ENCODE measurements at places on chromosomes 1 and 21. TPM values are rescaled to one million over a fixed set of nuclear protein-coding genes. Genes with fewer than 3 reads are reported as not detected.

CRYBG2 gene
- 10.9 TPM for total RNA-seq

TSTD1 gene
- 60.3 TPM for total RNA-seq

LCA5L gene
- 0.86 TPM for total RNA-seq

TMCC2 gene
- 6.5 TPM for total RNA-seq

USH2A gene
- total RNA-seq = 0.04 TPM

LCE1F gene
- total RNA-seq = not detected

DNAJC6 gene
- 19.4 TPM for total RNA-seq

STPG1 gene
- total RNA-seq = 8.8 TPM

TMEM61 gene
- 0.47 TPM for total RNA-seq

DNA sequence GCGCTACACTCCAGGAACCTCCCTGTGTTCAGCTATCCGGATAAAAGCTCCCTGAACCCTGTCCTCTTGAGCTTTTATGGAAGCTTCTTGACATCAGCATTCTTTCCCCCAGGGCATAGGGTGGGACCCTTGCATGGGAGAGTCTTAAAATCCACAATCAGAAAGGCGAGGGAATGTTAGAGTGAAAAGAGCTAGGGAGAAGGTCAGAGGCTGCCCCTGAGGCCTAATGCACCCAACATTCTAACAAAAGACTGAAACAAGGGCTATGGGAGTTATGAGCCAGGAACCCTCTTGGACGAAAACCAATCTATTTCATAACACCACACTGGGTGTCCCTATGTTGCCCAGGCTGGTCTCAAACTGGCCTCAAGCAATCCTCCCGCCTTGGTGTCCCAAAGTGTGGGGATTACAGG lies 36.7 kb downstream of the NEK2 start:
- DNase-seq = no peak

DNA sequence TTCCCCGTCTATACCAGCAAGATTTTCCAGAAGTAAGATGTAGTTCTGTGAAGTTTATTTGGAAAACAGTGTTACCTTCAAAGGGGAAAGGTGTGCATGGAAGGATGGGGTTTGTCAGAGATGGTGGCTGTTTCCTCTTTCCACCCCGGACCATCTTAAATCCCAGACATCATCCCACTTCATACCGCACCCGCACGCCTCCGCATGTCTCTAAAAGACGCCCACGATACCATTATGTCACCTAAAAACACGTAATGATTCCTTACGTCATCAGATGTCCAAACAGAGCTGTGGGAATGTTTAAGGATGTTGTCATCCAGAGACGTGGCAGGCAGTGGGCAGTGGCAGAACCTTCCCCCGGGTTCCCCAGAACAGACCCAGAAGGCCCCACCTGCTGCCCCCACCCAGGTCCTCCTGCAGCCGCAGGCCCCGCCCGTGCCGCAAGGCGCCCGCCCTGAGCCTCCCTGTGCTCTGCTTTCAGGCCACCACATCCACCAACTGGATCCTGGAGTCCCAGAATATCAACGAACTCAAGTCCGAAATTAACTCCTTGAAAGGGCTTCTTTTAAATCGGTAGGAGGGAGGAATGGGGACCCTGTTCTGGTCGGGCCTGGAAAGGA lies 152.2 kb downstream of the PEX14 start:
- DNase-seq = no peak

- DNase-seq = no peak
Observed at GRCh38 chr1:50531027-50531426, 107.8 kb upstream of the DMRTA2 start.

- no peak for DNase-seq
Observed at GRCh38 chr1:234891427-234891826, 237.2 kb downstream of the TOMM20 start.

- DNase-seq = no peak
Observed at GRCh38 chr1:64495878-64496277, 25.9 kb downstream of the CACHD1 start.

DNA sequence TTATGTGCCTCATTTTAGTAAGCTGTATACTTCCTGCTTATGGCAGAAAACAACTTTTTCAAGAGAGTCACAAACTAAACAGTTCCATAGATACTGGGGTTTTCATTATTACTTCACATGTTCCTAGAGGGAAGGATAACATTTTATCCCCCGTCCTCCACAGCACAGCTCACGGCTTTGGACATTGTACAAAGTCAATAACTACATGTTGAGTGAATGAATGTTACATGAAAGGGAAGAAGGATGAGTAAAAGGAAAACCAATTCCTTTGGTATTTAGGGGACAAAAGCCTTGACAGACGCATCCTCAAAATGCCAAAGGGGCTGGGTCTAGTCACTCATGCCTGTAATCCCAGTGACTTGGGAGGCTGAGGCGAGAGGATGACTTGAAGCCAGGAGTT lies 14.8 kb downstream of the PI4KB start:
- DNase-seq = no peak

- DNase-seq = no peak
Observed at GRCh38 chr1:18279351-18280074, 171.9 kb downstream of the IGSF21 start.

DNA sequence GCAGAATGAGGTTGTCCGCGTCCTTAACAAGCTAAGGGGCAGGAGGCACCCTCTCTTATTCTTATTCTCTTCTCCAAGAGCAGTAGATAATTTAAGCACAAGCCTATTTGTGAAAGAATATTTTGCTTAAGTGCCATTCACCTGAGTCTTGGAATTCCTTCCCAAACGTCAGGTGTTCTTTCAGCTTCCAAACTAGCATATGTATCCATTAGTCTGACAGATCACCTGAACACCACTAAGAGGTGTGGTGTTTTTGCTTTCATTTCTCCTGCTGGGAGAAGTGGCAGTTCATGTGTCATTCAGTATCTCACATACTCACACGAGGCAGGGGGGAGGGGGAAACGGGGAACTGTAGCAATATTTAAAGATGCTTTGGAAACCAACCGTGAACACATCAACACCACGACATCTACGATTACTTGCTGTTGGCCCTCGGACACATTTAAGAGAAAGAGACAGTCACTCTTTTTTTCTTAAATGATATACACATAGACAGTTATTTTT lies 45.5 kb upstream of the RBM15 start:
- DNase-seq = no peak

DNA sequence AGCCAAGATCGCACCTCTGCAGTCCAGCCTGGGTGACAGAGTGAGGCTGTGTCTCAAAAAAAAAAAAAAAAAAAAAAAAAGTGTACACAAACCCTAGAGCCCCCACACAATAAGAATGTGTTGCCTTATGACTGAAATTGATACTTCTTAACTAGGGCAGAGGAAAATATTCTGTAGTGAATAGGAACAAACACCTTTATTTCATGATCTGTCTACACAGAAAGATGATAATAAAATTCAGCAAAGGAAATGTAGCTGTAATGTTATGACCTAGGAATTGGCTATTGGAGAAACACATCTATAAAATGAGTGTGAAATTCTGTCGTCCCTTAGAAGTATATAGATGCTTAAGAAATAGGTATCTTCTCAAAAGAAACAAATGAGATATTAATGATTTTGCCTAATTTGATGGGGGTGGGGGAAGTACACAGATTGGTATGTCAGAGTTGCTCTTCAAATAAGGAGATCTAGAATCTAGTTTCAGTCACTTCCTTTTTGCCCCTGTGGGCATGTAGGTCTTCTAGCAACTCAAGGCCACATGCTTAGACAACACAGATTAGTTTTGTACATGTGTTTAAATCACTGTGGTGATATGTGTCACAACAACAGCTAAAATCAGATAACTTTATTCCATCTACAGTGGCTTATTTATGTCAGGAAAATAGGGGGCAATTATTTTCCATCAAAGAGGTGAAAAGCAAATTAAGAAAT lies 10.7 kb upstream of the GPR25 start:
- no peak for DNase-seq

DNA sequence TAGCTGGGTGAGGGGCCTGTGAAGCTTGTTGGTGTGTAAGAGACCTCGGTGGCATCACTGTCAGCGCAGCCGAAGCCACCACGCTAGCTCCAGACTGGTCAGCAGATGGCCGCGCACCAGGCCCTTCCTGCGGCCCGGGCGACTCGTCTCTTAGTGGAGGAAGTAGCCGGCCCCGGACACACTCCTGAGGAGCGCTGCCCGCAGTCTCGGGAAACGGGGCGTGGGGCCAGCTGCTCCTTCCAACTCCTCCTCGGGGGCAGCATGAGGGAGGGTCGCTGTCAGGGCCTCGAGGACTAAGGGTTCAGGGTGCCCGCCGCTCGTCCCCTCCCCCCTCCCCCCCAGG lies 20.4 kb downstream of the H3-3A start:
- DNase-seq = no peak

DNA sequence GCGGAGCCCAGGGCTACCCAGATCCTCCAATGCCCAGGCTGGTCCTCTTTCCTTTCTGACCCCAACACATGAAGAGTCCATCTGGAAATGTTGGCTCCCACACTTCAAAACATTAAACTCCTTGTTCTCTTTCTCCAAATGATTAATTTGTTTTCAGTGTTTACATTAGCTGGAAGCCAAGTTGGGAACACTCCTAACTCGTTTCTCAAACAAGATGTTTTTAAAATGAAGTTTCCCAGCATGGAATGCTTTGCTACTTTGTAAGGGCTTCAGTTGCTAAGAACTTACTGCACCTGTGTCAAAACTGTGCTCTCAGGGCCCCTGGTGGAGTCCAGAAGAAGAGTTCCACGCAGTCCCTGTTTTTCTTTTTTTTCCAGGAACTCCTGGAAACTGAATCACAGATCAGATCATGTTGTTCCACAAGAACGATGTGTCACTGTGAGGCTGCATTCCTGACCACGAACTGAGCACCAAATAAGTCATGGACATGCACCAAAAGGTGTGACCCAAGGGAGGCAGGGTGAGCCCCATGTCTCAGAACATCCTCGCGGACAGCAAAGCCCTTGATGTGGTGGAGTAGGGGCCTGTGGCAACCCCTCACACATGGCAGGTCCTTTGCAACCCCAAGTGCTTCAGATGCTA lies 257.3 kb downstream of the KCNJ6 start:
- DNase-seq = no peak

DNA sequence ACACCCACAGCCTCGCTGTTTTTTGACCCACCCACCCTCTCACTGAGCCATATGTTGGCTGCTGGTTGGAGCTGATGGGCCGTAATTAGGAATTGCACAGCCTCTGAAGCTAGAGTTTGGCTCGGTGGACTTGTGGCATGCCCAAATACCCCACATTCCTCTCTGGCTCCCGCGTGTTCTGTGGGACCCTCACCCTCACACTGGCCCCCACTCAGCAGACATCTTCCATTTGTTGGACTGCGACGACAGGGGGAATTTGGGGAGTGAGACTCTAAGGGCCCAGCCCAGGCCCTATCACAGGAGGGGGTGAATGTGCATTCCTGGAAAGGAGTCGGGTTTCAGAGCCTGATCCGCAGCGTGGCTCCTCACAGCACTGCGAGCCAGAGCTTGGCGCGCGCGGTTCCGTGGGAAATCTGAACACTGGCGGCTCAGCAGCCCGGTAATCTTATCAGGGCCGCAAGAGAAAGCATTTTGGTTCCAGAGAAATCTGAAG lies 5.2 kb downstream of the RCSD1 start:
- peak; percentile 65 for DNase-seq

DNA sequence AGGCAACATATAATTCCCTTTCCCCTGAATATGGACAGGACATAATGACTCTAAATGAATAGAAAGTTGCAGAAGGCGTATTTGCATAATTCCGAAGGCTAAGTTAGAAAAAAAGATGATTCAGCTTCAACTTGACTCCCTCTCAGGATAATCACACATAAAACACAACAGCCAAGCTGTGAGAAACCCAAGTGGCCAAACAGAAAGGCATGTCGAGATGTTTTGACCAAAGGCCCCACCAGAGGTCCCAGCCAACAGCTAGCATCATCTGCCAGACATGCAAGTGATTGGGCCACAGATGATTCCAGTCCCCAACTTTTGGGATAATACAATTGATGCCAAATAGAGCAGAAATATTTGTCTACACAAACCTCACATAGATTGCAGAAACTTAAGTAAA lies 444.9 kb downstream of the LTN1 start:
- no peak for DNase-seq

- DNase-seq = no peak
Observed at GRCh38 chr1:145983206-145983675, 13.1 kb downstream of the TXNIP start.

DNA sequence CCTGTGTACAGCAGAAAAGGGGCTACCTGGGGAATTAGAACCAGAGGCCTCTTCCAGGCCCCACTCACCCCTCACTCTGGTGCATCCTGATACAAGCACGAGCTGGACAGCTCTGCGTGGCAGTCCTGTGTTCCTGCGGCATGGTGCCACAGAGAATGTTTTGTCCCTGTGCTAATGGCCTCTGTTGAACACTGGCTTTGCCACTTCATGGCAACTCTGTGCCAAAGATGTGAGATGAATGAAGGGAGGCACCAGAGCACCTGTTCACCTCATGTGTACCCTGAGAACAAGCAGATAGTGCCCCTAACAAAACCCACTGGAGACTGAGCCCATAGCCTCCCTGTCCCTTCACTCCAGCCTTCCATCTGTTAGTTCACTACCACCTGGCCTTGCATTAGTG lies 199.3 kb upstream of the COA6 start:
- DNase-seq = no peak

- DNase-seq = peak; percentile 37
Observed at GRCh38 chr1:227941509-227942020, 6.2 kb downstream of the WNT9A start.

DNA sequence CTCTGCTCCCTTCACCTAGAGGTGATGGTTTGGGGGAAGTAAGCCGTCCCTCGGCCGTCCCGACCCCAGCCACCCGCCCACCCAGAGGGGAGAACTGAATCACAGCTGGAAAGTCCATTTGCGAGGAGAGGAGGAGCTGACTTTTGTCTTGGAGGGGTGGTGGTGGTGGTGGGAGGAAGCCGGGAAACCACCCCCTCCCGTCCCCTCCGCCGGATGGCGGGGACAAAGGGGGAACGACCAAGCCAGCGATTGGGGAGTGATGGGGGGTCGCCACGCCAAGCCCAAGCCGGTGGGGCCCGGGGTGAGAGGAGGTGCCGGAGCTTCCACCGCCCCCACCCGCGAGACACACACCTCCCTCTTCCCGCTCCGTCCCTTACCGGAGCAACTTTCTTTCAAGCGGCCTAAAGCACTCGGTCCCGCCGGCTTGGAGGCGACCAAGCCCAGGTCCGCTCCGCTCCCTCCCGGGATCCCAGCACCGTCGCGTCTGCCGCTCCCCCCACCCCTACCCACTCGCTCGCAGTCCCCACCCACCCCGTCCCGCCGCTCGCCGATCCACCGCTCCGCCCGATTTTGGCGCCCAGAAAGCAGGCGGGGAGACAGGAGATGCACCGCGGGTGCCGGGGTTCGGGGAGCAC lies 540 bp downstream of the ARHGEF2 start:
- no peak for DNase-seq

GRCh38 chr1:199774433-199775089 lies 252.9 kb upstream of the NR5A2 start:
- DNase-seq = no peak

DNA sequence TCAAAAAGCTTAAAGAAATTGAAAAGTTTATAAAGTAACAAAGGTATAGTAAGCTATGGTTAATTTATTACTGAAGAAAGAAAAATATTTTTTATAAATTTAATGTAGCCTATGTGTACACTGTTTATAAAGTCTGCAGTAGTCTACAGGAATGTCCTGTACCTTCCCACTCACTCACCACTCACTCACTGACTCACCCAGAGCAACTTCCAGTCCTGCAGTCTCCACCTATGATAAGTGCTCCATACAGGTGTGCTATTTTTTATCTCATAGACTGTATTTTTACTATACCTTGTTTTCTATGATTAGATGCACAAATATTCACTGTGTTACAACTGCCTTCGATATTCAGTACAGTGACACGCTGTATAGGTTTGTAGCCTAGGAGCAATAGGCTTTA lies 106.6 kb downstream of the NR5A2 start:
- DNase-seq = no peak

- DNase-seq = peak; percentile 76
Observed at GRCh38 chr1:36155408-36156328, at the start of gene MAP7D1. MAP7D1 (plus strand) TSS chr1:36156160; CDS start chr1:36156418, 258 bp downstream.

Data from mesothelial cell of epicardium (in vitro differentiated cells).